ENCODE measurements at places on chromosomes 11 and 22.
A peak's percentile ranks its signal among the peaks of the same experiment; 100 is the strongest.

DNA sequence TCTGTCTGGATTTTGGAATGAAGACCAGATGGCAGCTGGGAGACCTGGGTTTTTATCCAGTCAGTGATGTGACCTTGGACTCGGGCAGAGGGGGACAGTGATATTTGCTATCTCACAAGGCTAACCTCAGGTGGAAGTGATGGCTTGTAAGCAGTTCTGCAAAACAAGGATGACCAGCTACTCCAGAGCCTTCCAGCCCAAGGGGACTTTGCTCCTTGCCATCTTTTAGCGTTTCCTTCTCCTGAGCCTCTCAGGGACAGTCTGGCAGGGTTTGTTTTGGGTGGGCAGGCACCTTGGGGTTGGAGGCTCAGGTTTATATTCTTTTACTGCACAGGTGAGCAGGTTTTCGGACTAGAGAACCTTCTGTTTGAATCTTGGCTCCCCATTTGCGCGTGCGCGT is 9.5 kb upstream of the OSBP2 start:
- no peak for DNase-seq

DNA sequence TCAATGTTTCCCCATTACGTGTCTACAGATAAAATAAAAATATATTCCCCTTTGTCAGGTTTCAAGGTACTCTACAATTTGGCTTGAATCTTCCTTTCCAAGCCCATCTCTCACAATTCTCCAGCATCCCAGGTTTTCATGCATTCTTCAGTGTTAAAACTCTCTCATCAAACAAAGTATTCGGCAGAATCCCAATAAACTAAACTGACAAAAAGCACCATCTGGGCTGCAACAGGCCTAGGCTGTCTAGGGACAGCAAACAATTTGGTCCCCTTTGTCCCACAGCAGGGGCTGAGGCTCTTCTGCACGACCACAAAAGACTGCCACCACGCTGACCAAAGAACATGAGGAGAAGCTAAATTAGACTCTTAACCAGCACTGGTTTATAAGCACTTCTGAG is 159.4 kb downstream of the CADM1 start:
- no peak for DNase-seq

GRCh38 chr11:73200256-73200655 is 17.8 kb upstream of the P2RY2 start:
- no peak for DNase-seq

DNA sequence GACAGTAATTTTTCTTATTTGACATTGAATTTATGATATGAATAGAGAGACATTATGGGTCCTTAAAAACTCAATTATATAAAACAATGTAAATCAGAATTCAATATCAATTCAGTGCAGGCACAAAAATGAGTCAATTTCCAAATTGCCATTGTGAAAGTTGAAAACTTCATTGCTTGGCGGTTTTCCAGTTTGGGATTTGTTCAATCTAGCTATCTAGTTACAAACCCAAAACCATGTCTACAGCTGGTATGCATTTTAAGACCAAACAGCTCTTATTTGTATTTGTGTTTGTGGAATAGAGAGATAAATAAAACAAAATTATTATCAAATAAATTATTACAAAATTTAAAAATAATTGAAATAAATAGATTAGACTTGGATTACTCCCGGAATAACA is 1206.6 kb upstream of the RAG2 start:
- DNase-seq: no peak

GRCh38 chr11:41536021-41536568 is 76.6 kb upstream of the LRRC4C start:
- no peak for DNase-seq

GRCh38 chr22:45207533-45207932 is 33.2 kb downstream of the KIAA0930 start:
- no peak for DNase-seq

DNA sequence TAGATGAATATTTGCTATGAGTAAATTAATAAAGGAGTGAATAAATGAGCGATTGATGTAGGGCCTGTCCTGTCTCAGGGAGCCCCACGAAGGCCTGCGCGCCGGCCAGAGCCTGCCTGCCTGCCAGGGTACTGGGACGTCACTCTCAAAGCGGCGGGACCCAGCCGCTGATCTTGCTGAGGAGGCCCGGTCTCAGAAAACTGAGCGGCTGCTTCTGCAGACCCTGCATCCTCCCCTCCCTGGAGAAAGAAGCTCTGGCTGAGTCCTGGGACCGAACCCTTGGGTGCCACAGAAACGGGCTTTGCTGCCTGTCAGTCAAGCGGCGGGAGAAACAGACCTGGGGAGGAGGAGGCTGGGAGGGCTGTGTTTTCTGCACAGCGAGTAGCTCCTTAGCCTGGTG is 91.6 kb upstream of the B3GAT1 start:
- no peak for DNase-seq

DNA sequence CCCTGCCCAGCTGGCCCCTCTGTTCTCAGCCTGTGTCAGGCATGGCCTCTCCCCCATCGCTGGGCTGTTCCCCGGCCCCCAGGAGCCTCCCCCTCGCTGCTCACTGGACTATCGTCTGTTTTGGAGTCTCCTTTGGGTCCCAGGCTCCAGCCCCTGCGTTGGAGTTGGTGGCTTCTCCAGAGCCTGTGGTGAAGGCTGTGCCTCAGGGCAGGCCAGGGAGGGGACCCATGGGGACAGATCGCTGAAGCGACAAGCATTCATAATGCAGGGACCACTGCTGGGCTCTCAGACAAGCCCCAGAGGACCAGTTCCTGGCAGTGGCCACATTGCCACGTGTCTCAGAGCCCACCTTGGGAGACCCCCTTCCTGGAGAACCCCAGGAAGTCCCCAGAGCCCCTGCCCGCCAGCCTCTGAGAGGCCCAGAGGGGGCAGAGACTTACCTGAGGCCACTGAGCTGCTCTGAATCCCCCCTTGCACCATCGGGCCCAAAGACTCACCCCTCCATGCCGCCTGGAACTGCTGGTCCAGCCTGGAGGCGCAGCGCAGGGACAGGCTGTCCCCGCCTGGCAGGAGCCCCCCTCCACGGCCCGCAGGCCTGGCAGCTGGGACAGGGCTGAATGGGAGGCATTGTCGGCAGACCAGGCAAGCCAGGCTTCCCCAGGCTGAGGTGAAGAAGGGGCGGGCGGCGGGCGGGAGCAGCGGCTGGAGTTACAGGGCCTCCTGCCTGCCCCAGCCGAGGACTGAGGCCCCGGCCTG is at the start of gene CHADL:
Gene CHADL (minus strand): TSS at position 555 of the 756 bp plus-strand sequence. CDS start 50 bp downstream, at position 505.
- DNase-seq: no peak

GRCh38 chr11:72924568-72925190 is 110.5 kb downstream of the ATG16L2 start:
- peak; percentile 55 for DNase-seq

GRCh38 chr11:104763930-104764709 is 134.1 kb downstream of the CASP12 start:
- DNase-seq: no peak

DNA sequence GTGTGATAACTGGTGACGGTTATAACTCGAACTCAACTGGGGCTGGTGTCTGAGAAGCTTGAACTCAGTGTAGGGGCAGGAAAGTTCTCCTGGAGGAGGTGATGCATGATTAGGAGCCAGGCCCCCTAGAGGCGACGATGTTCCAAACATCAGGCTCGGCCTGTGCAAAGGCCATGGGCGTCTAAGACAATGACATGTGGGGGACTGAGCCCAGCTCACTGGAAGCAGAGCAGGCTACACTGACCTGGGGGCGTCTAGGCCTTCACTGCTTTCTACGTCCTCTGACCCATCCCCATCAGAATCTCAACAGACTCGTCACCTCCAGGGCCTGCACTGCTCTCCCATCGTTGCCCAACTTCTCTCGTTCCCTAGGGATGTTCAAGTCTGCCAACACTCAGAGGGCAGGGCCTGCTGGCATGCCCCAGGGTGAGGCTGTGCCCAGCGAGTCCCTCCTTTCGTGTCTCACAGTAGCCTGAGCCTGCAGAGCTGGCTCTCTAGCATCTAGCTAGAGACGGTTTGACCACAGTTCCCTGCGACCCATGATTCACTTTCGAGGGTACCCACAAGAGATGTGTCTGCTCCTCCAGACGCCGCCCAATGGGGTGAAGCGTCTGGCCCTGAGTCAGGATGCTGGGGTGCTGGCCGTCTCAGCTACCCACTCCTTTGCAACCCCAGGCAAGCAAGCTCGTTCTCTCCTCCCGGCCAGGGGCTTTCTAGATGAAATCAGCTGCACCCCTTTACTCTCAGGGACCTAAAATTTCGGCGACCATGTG is 1.1 kb upstream of the ATG16L2 start:
- peak; percentile 54 for DNase-seq

GRCh38 chr22:46654927-46655595 is 34.9 kb downstream of the GRAMD4 start:
- no peak for DNase-seq

- DNase-seq: no peak
Measured at GRCh38 chr11:123362941-123363340, 67.1 kb upstream of the GRAMD1B start.

GRCh38 chr11:114044042-114044871 is 15.3 kb upstream of the ZBTB16 start:
- DNase-seq: no peak

DNA sequence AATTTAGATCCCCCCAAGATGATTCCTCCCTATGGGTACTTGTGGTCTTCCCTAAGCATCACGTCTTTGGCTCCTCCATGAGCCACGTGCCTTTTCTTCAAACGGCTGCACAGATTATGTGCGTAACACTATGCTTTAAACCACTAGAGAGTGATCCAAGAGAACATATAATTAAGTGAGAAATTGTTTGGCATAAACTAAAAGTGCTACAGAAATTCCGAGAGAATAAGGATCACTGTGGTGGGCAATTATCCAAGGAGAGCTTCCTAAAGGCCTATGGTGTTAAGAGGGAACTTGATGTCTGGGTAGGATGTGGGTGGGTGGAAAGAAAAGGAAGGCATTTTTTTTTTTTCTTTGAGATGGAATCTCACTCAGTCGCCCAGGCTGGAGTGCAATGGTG is 110.9 kb downstream of the MAML2 start:
- no peak for DNase-seq

DNA sequence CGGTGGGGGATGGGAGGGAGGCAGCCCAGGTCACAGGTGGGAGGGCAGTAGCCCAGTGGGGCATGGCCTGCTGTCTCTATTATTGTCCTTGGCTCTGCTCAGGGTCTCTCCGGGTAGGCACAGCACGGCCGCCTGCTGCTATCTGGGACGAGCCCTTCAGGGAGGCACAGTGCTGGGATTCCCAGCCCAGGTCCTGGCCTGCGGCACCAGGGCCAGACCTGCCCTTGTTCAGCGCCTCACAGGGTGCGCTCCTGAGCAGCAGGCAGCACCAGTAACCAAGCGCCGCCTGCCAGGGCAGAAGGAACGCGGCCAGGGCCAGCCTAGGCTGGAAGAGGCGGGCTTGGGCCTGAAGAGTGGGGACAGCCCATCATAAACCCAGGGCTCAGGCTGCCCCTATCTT is 151.0 kb downstream of the MPPED1 start:
- no peak for DNase-seq

GRCh38 chr11:13166036-13166435 is 111.6 kb upstream of the BMAL1 start:
- DNase-seq: no peak

DNA sequence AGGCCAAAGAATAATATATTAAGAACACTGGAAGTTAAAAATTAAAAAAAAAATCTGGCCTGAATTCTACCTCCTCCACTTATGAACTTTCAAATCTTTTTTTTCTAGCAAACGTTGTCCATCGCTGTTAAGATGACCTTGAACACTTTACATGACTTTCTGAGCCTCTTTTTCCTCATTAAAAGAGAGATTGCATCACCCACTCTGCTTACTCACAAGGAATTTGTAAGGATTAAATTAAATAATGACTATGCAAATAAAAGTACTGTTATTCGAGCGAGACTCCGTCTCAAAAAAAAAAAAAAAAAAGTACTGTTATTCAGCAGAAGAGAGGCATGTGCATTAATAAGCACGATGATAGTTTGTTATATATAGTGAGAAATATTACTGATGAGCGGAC is 285.1 kb upstream of the CCDC90B start:
- DNase-seq: peak; percentile 39
